ENCODE measurements at places on chromosomes 7 and 10.
A peak's percentile ranks its signal among the peaks of the same experiment; 100 is the strongest.

DNA sequence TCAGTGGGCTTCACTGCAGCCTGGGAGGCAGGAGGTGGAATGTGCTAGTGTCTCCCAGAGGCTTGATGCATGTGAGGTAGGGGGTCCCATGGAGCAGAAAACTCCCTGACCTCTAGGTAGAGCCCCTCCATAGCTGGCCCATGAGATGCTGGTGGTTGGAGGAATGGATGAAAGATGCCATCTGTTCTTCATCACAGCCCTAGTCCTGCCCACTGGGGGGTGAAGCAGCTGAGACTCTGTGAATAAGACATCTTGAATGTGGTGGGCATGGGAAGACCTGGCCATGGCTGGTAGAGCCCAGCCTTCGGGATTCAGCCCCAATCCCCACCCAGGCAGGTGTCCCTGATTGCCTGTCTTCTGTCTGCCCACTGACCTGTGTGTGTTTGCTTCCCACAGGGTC is 92.5 kb downstream of the COL13A1 start:
- DNase-seq = no peak

- no peak for DNase-seq
Observed at GRCh38 chr7:265192-265997, 24.6 kb upstream of the FOXL3 start.

DNA sequence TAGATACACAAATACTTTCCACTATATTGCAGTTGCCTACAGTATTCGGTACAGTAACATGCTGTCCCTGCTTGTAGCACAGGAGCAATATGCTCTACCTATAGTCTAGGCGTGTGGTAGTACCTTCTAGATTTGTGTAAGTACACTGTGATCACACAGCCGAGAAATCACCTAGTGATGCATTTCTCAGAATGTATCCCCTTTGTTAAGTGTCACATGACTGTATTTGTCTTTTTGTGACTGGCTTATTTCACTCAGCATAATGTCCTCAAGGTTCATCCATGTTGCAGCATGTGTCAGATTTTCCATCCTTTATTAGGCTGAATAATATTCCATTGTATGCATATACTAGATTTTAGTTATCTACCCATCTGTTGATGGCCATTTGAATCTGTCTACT is 61.9 kb downstream of the BTRC start:
- DNase-seq = no peak

DNA sequence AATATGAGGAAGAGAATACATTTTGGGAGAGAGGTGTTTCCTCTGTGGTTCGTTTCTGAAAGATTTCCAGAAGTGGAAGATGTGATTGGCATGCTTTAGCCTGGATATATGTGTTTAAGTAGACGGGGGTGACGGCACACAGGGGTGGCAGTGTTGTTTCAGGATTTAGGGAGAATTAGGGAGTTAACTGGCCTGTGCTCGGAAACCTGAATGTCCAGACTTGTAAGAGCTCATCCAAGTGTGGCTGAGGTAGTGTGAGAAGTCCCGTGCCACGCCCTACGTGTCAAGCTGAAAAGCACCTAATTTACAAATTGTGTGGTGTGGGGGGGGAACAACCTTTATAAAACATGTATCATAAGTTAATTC is 1.1 kb downstream of the RALA start:
- DNase-seq = peak; percentile 51

- DNase-seq = no peak
Observed at GRCh38 chr7:158313931-158314330, 273.7 kb downstream of the PTPRN2 start.

DNA sequence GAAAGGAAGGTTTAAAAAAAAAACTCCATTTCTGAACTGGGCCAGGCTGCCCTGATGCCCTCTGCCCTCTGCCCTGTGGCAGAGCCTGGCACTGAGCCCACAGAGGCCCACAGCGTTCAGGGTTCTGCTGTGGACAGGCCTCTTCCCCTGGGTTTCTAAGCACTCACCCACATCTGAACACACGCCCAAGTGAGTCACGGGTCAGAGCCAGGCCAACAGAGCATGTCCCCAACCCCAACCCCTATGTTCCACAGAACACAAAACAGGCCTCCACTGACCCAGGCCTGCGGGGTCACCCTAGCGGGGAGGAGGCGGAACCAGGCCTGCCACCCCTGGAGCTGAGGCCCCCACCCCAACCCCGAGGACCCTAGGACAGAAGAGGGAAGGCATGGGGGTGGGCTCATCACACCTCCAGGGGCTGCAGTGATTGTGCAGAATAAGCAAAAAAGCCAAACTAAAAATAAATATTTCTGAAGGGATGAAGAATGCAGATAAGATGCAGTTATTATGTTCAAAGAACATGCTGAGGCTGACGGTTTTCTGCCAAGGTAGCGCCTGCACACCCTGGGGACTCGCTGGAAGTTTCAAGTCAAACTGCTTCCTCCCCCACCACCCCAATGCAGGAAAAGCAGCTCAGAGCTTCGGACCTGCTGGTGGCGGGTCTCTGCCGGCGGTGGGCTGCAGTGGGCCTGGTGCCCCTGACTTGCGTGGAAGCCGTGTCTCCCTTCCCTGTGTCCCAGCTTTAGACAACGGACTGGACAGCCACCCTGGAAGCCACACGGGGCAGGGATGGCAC is 5.4 kb downstream of the WDR86 start:
- DNase-seq = no peak

- DNase-seq = peak; percentile 63
Observed at GRCh38 chr7:44633254-44634186, 27.1 kb downstream of the OGDH start.

DNA sequence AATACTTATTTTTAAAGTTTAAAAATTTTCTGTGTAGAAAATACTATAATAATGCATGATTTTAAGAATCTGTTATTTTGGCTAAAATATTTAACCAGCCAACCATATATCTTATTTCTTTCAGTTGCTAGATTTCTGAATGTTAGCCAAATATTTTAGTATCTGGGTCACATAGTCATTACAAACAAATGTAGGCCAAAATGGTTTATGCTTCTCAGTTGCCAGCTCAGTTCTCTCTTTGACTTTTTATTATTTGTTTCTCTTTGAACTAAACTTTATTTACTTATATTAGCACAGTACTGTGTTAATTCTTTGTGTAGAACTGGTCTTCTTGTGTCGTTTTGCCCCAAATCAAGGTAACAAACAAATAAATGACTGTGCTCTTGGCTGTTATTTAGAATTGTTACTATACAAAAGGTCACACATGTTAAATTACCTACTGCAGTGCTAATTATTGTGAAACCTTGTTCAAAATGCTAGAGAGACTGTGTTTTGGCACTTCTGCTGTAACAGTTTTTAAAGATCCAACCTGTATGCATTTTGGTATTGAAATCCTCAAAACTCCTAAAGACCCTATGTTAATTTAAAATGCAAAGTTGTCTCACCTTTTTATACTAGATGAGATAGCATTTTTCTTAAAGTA is 39.8 kb downstream of the ZEB1 start:
- DNase-seq = no peak

GRCh38 chr7:141430455-141431139 is 120.6 kb upstream of the AGK start:
- no peak for DNase-seq

DNA sequence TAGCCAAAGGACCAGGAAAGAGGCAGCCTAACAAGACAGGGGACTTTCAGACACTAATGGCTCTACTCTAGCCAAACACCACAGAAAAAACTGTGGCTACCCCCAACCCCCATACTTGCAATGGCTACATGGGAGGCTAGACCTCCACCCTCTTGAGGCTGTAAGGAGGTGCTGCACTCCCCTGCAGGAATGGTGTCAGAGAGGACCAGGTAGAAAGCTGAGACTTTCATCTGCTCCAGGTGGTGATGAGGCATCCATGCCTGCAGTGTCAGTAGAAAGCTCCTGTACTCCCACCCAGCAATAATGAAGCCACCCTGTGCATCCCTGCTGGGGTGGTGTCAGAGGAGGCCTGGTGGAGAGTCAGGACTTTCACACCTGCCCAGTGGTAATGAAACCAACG is 18.9 kb upstream of the SORCS3 start:
- no peak for DNase-seq

- DNase-seq = no peak
Observed at GRCh38 chr7:105743351-105744090, 132.9 kb downstream of the ATXN7L1 start.

GRCh38 chr10:117720931-117721835 is 178.6 kb downstream of the EMX2 start:
- DNase-seq = no peak

GRCh38 chr7:113856010-113856409 is 62.8 kb downstream of the PPP1R3A start:
- DNase-seq = no peak
